PC-3 (cell line): ENCODE measurements at places on chromosomes 5 and 9. TPM values are rescaled to one million over a fixed set of nuclear protein-coding genes. Genes with fewer than 3 reads are reported as not detected.
A peak's percentile ranks its signal among the peaks of the same experiment; 100 is the strongest.

- no peak for DNase-seq
These were observed 4.7 kb upstream of the RECK start for GRCh38 chr9:36031774-36032555.

- peak; percentile 31 for DNase-seq
These were observed 71.0 kb upstream of the IL7R start for GRCh38 chr5:35785601-35786085.

GRCh38 chr5:72818866-72819534, 2.5 kb downstream of the TNPO1 start:
- DNase-seq = peak; percentile 61

GRCh38 chr9:8627976-8628679, 828.5 kb upstream of the DMAC1 start:
- DNase-seq = no peak

GRCh38 chr5:132445640-132445923, 45.0 kb downstream of the IRF1 start:
- DNase-seq = no peak

DNA sequence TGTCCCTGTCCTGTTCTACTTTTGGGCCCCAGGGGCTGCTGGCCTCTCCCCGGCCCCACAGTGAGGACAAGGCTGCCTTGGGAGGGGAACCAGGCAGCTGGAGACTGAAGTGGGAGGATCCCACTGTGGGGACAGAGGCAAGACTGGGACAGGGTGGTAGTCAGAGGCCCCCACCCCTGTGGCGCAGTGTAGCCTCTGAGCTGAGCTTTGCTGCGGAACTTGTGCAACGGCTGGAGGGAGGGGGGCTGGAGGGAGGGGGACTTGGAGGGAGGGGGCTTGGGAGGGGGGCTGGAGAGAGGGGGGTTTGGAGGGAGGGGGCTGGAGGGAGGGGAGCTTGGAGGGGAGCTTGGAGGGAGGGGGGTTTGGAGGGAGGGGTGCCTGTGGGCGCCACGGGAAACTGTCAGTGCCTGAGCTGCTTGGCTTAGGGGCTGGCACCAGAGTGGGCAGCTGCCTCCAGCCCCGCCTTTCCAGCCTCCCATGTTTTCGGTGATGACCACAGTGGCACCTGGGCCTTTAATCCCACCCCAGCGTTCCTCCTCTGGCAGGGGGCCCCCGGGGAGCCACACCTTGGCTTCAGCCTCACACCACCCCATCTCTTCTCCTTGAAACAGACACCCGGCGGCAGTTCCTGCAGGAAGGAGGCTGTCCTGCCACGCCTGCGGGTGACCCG, 2.3 kb upstream of the FUT7 start:
- no peak for DNase-seq

GRCh38 chr5:73915345-73915744, 289.3 kb downstream of the ARHGEF28 start:
- no peak for DNase-seq

CCDC192 gene
- total RNA-seq = not detected in 2 replicates

DNA sequence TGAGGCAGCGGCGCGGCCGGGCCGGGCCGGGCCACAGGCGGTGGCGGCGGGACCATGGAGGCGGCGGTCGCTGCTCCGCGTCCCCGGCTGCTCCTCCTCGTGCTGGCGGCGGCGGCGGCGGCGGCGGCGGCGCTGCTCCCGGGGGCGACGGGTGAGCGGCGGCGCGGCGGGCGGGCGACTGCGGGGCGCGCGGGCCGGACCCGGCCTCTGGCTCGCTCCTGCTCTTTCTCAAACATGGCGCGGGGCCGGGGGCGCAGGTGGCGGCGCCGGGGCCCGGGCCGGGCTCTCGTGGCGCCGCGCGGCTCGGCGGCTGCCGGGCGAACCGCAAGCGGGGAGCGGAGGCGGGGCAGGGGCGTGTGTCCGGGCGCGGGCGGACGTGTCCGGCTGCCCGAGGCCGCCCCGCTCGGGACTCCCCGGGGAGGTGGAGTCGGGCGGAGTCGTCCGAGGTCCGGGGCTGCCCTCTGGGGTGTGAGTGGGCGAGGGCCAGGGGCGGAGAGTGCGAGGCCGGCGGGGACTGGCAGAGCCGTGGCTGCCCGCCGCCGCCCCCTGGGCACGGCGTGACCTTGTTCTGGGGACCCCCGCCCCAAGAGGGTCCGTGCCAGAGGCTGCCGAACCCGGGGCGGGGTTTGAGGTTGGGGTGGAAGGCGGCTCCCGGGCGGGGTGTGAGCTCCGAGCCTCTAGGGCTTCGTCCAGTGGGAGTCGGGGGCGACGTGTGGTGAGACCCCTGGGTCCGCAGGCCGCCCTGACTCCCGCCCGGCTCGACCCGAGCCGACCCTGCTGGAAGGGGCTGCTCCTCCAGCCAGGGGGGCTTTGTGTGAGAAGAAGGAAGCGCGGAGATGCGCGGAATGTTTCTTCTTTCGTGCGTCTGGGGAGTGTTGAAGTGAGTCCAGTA, 485 bp downstream of the TGFBR1 start:
- peak; percentile 50 for DNase-seq

- DNase-seq = peak; percentile 61
These were observed 12.5 kb downstream of the ST8SIA4 start for GRCh38 chr5:100890461-100891008.

DNA sequence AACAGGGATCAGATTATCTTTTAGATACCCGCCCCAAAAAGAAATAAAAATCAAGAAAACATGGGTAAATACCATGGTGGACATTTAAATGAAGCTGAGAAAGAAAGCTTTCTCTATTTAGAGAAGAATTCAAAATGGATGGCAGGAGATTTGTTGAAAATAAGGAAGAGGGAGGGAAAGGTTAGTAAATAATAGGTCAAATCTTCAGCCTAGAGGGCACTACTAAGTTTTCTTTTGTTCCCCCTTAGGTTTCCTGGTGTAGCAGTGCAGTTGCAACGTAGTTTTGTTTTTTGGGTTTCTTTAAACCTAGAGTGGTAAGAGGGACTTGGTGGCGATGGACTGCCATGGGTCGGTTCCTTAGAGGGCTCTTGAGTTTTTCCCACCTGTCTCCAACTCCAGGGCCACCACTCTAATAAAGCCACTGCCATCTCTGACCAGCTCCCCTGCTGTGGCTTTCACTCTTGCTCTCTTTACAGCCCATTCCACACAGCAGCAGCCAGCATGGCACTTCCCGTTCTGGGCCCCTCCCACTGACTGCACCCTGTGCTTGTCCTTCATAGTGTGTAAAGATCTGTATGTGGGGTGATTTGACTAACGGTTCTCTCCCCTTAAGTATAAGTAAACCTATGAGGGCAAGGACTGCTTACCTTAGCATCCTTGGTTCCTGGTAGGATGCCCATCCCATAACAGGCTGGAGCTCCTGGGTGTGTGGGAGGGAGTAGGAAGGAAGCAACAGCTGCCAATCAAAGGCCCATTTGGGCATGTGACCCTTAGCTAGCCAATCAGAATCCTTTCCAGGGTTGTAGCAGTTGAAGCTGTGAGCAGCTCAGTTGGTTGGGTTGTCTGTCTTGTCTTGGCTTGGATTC, 118.3 kb downstream of the SLC1A3 start:
- DNase-seq = peak; percentile 14

DNA sequence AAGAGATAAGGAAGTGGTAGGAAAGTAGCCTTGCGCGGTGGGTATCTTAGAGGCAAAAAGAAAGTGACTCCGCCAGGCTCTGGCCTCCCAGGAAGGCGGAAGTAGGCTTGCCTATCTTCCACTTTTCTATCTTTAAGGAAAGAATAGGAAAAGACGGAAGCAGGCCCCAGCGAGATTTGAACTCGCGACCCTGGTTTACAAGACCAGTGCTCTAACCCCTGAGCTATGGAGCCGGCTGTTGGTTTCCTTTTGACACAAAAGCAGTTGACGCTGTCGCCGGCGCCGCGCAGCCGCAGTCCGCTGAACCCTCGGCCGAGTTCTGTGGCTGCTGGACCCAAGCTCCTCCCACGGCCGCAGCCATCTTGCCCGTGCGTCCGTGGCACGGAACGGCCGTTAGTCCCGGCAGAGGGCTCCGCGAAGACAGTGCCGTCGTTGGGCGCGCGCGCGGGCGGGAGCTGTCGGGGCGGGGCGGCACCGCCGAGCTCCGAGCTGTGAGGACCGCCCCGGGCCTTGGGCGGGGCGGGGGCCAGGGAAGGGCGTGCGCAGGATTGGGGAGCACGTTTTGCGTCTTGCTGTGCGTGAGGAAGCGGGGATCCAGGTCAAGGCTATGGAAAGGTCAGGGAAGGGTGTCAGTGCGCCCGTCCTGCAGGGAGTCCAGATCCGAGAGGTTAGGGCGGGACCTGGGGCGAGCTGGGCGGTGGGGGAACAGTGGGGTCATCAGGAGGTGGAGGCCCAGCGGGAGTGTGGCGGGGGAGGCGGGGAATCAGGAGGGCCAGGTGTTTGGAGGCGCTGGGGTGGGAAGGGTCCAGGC, 13.3 kb downstream of the TRIM7 start:
- peak; percentile 96 for DNase-seq
